ENCODE measurements at places on chromosomes 5 and 9.

GRCh38 chr5:57779383-57780223 lies 297.0 kb upstream of the ACTBL2 start:
- peak; percentile 54 for ATAC-seq

DNA sequence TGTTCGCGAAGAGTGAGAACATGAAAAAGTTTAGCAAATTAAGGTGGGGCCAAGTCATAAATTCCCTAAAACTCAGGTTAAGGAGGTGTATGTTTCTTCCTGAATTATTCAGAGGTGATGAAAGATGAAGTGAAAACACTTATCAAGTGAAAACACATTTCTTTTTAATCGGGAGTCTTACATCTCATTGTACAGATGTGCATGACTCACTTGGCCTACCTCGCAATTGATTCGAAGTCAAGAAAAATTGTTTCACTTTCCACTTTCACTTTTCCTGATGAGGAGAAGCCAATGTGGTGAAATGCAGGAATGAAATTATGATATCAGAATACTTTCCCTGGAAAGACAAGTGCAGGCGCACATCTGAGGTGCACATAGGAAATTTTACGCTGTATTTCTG lies 78.7 kb downstream of the SLC25A46 start:
- no peak for ATAC-seq

GRCh38 chr9:133552236-133552635 lies 17.7 kb downstream of the ADAMTSL2 start:
- ATAC-seq: no peak

- ATAC-seq: no peak
These were observed 292.5 kb downstream of the PARP8 start for GRCh38 chr5:50958852-50959457.

GRCh38 chr5:25618821-25619220 lies 974.0 kb upstream of the CDH10 start:
- ATAC-seq: no peak

DNA sequence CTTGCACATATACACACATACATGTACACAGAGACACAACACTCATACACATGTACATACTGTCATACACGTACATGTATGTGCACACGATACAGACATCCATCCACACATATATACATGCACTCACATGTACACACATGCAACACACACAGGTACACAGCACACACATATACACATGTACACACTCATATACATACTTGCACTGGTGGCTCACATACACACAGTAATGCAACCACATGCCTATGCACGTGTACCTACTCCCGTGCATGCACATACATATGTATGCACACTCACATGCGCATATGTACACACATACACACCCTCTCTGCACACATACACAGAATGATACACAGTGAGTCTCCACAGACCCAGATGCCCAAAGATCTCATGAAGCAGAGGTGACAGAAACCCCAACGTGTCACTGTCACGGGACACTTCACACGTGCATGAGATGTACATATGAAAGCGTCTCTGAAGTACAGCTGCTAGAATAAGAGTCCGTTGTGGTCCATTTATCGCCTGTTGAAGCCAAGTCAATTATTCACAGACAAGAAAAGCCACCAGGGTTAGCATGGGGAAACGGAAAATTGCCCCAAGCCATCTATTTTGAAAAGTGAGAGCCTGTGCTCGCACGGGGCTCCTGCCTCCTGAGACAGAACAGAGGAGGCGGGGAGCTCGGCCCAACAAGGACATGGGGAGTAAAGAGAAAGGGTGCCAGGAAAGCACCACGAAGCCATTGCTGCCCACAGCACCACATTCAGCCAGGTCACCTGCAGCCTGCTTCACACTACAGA lies 24.9 kb downstream of the LPCAT1 start:
- peak; percentile 56 for ATAC-seq
